AG08396 (cell line): ENCODE measurements at places on chromosomes 3 and 15.

DNA sequence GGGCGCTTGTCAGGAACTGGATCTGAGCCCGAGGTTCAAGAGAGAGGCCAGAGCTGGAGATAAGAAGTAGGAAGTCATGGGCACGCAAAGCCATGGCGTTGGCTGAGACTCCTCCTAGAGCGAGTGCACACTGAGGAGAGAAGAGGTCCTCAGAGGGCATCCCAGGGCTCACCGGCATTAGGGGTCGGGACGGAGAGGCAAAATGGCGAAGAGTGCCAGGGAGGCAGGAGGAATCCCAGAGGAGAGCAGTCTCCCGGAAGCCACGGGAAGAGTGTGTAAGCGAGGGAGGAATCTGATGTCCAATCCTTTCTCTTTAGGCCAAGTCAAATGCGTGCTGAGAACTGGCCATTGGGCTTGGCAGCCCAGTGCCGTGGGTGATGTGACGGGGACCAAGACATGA is 24.0 kb downstream of the EFCC1 start:
- DNase-seq: no peak

- DNase-seq: no peak
Measured at GRCh38 chr3:109548192-109548938, 211.0 kb upstream of the DPPA4 start.

DNA sequence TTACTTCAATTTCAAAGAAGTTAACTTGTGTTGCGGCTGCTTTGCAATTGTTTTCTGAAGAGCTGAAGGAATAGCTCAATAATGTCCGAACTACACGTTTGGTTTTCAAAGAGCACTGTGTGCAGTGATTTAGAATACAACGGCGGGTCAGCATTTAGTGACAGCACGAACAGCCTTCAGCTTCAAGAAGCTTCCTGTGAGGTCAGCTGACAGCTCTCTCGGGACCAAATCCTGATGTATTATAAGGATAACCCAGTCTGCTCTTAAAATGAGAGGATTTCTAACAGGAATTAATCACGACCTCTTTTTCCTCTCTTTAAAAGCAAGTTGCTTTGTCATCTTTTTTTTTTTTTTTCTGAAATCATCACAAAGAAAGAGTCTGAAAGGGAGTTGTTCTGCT is 97.9 kb upstream of the UNC13C start:
- DNase-seq: no peak

DNA sequence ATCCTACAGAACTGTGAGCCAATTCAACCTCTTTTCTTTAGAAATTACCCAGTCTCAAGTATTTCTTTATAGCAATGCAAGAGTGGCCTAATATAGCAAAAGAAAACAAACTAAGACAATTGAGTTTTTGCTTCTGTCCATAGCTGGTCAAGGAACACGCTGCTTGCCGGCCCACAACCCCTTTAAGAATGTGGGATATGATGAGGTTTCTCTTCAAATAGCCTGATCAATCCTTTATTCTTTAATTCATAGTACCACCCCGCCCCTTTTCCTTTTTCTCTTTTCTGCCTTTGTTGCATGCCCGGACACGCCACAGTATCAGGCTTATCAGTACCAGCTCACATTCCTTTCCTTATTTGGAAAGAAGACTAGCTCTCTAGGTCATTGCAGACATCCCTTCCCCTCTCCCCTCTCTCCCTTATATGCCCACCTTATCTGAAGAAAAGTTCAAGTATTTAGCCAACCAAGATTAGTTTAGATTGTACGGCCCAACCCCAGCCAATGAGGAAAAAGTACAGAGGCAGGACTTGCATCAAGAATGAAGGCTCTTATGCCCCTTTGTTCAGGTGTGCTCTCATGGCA is 404.5 kb downstream of the OCA2 start:
- no peak for DNase-seq
